CD4-positive, alpha-beta T cell treated with Interleukin-17A for 1 hour (primary cell): ENCODE measurements at places on chromosomes 1 and 21.

DNA sequence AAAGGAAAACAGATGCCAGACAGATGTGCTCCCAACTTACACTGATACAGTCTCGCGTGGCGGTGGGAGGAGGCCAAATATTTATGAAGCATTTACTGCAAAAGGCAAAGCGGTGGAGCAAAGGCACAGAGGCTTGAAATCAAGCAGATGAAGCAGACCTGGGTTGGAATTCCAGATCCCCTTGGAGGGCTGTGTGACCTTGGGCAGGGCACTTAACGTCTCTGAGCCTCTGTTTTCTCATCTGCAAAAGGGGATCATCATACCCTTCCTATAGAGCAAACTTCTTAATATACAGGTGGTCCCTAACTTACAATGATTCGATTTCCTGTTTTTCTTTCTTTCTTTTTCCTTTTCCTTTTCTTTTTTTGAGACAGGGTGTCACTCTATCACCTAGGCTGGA, 54.1 kb downstream of the IGSF21 start:
- DNase-seq = no peak

DNA sequence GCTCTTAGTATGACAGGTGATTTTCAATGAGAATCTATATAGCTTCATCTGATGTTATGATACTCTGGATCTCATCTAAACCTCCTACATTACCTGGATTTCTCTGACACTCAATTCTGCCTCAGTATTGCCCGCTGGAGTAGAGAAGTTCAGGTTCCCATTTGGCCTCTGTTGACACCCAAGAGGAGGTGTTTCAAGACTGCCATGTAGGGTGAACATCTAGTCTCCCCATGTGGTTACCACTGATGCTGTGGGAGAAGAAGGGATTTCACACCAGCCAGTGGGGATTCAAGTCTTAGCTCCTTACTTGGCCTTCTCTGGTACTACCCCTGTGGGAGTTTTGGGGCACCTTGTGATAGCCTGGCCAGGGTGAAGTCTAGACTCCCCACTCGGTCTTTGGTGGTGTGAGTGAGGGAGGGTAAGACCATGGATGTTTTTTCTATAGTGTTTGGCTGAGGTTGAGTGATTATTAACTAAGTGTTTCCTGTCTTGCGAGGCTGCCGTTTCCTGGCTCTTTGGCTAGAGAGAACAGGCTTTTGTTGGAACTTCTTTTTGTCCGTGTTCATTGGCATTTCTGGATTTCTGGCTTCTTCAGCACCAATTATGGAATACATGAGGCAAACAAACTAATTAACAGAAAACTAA, 90.7 kb downstream of the RHOU start:
- peak; percentile 12 for DNase-seq

DNA sequence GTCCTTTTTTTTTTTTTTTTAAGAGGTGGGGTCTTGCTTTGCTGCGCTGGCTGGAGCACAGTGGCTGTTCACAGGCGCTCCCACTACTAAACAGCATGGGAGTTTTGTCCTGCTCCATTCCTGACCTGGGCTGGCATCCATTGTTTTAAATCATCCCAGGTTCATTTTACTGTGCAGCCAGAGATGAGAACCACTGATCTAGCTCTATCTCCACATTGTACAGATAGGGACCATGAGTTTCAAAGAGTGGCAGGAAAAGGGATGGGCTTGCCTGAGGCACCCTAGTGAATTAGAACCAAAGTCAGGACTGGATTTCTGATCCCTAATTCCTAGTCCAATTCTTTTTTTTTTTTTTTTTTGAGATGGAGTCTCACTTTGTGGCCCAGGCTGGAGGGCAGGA, 7.2 kb upstream of the TMEM222 start:
- DNase-seq = no peak

DNA sequence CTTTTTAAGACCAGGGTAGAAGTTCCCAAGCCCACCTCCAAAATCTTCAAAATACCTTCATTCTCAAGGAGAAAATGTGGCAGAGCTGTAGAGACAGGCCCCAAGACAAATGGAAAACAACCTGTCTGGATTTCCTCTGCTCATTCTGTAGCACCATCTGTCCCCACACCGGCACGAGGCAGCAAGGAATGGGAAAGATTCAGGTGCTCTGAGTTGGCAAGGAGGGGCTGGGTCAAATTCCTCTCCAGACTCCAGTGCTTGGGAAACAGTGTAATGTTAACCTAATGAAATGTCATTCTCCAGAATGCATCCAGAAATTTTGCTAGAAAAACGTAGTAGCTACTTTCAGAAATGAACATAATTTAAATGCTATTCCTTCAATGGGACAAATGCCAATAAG, 9.3 kb downstream of the PABPC4 start:
- no peak for DNase-seq

- DNase-seq = no peak
These were observed 21.1 kb downstream of the KPNA6 start for GRCh38 chr1:32128964-32129363.

DNA sequence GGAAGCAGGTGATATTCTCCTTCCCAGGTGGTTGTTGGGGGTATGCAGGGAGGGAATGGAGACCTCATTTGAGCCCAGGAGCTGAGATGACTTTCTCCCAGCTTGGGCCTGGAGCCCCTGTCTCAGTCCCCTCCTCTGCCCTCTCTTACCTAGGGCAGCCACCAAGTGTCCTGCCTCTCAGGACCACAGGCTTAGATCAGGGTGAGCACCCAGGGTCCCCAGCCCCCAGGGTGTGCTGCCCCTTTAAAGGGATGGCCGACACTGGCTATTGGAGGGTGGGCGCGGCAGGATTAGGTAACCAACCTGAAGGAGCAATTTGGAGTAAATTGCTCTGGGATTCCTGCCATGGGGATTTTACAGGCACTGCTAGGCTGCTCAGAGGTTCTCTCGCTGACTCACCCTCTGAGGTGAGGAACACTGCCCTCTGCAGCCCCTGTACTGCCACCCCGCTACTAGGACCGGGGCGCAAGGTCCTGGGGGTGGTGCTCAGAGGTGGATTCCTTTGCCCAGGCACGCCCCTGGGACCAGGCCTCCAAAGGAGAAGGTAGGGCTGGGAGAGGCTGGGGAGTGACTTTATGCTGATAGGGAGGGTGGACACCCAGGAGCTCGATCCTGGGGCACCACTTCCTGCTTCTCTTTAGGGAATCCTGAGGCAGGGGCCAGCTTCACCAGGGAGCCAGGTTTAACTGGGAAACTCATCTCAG, 1.5 kb downstream of the RPS6KA1 start:
- no peak for DNase-seq

DNA sequence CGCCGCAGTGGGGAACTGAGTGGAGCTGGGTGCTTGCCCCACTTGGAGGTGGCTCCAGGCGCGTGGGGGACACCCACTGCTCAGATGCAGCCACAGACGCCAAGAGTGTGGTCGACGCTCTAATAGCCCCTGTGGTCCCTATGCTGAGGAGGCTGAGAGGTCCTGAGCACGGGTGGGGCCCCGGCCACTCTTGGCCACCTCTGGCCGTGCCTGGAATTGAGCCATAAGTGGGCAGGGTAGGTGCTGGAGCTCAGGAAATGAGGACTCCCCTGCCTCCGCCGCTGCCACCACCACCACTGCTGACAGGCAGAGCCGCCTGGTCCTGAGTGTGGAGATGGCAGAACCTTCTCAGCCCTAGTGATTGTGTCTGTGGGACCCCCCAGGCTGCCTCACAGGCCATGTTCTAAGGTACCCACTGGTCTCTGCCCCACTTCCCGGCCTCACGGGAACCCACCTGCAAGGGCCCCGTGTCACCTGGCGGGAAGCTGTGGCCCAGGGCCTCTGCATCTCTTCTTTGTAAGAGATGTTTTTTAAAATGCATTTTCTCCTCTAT, 34.6 kb upstream of the DIP2A start:
- peak; percentile 41 for DNase-seq

DNA sequence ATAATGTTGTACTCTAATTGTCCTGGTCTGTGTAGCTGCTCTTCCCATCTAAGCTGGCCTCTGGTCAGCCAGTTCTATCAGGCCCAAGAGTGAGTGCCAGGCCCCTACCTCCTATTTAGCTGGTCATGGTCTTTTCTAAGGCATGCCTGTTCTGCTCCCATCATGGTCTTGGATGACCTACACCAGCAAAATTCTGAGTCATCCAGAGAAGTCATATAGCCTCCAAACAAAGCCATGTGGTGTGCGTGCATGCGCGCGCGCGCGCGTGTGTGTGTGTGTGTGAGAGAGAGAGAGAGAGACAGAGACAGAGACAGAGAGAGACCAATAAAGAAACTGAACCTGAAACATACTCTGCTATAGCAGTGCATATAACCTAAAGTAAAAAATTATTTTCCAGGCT, 254.4 kb downstream of the BRINP2 start:
- no peak for DNase-seq

- no peak for DNase-seq
These were observed 224.2 kb downstream of the DISC1 start for GRCh38 chr1:231850786-231851185.

- no peak for DNase-seq
These were observed 527.7 kb upstream of the TMPRSS15 start for GRCh38 chr21:18931237-18931636.

GRCh38 chr1:156935505-156936128, 15.2 kb downstream of the LRRC71 start:
- no peak for DNase-seq

- no peak for DNase-seq
These were observed 214.5 kb upstream of the CAMK1G start for GRCh38 chr1:209368864-209369598.

DNA sequence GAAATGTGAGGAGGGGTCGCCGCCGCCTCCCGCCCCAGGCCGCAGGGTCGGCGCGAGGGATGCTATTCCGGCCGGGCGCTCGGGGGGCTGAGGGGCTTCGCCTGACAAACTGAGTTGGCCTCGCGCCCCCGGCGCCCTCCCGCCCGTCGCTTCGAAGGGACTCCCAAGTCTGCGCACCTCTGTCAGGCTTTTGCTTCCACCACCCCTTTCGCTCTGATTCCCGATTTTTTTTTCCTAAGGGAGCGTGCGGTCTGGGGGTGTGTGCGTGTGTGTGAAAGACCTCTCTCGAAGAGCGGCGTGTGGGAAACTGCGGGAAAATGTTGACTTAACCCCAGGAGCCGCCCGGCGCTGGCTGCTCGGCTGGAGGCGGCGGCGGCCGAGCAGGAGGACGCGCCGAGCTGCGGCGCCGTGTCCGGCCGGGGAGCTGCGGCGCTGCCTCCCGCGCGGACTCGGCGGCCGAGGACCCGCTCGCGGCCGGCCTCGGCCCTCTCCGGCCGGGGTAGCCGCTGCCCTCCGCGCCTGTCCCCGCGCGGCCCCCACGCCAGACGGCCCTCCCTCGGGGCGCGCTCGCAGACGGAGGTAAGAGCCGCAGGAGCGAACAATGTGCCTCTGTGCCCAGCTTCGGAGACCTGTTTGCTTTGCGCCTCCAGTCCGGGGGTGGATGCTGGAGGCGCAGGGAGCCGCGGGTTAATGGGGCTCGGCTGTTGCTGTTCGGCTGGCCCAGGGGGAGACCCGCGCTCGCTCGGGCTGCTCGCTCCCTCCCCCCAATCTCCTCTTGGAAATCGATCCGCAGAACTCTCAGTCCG, 1.1 kb downstream of the ADGRL2 start:
- DNase-seq = no peak

- no peak for DNase-seq
These were observed 42.6 kb downstream of the KIRREL1 start for GRCh38 chr1:158035976-158036583.

GRCh38 chr1:9778905-9779304, 44.9 kb downstream of the CLSTN1 start:
- DNase-seq = no peak

DNA sequence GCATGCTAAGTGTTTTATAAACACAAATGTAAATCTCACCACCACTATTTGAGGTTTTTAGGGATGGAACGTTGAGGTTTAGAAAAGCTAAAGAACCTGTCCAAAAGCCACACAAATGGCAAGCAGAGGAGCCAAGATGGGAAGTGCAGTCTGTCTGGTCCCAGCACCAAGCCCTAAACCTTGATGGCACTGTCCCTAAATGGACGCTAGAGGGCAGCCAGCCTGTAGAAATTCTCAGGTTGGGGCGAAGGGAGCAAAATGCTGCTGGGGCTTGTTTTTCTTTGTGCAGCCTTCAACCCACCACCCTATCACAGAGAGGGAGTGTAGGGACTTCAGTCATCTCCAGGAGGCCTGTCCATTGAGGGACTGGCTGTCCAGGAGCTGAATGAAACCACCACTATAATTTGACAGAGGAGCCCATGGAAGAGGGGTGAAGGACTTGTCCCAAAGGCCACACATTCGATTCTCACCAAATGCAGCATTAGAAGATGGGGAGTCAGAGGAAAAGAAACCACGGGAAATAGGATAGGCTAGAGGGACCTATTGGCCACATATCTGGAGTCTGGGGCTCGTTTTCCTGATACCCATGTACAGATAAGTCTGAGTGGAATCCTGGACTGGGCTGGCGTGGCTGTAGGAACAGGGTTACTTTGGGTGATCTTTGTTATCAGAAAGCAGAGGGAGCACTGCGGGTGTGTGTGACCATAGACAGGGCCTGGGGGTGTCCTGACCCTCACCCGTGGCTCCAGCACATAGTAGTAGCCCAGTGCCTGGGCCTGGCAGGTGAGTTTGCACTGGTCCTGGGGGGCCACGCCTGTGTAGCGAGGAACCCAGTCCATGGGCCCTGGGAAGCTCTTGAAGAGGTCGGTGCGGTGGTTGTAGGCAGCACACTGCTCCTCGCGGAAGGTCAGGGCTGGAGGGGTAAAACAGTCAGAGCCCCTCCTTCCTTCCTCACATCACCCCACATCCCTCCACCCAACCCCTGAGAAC, 6.1 kb downstream of the ADAMTS4 start:
- peak; percentile 83 for DNase-seq

DNA sequence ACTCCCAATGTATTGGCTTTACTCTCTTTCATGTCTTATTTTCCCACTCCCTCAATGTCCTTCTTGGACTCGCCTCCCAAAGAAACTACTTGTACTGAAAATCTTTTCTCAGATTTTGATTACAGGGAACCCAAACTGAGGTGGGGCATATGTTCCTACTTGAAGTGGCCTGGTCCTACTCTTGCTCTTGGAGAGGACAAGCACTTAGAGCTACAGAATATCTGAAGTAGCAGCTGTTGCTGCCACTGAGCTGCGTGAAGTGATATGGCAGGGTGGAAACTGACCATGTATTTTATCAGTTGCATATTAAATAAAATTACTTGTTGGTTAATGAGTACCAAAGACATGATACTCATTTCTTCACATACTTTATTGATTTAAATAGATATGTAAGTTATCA, 129.5 kb downstream of the TSEN15 start:
- DNase-seq = no peak

DNA sequence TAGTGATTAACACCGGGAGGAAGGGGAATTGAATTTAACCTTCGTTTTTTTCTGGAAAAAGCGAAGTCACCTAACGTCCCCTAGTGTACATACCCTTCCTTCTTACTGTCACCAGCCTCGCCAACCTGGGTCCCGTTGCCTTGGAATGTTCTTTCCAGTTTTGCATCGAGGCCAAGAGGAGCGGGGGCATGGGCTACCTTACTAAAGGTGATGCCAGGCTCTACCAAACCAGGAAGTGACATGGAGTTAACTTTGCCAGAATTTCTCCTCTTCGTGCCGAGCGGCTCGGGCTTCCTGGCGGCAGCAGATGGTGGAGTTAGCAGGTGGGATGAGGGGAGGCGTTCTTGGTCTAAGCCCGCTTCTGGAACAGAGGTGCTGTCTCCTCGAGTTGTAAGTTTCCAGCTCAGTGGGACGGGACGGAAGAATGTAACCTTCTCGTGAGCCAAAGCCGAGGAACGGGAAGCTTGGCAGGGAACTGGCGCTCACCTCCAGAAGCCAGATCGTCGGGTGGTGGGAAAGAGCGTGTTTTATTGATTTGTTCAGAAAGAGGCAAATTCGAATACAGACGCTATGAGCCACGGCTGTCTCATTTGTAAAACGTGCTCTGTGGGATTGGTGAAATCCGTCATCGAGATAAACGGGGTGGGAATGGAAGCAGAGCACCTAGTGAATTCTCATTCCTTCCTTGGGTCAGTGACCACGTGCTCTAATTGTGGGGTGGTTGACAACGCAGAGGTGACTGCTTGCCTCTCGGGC, 486 bp downstream of the NIPAL3 start:
- peak; percentile 3 for DNase-seq

GRCh38 chr21:17402937-17403336, 109.9 kb upstream of the CXADR start:
- no peak for DNase-seq
